ENCODE measurements at places on chromosomes 1 and 21. TPM values are rescaled to one million over a fixed set of nuclear protein-coding genes. Genes with fewer than 3 reads are reported as not detected.

DNA sequence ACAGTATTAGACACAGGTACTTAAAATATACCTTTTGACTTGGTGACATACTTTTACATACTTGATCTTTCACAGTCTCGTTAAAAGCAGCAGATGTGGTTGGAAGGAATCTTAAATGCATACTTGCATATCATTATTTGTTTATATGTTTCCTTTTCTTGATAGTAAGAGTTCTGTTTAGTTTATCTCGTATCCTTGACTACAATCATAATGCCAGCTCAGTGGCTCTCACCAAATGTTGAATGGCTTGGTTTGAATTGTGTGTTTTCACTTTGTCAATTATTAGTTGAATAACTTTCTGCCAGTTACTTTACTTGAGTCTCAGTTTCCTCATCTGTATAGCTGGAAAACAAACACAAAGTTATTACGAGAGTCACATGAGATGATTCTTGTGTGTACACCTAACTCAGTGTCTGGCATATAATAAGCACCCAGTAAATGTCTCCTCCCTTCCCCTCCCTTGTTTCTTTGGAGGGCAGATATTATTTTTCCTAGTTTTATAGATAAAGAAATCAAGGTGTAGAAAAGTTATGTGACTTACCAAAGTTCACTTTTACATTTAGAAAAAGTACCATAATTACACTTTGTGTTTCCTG is 131.6 kb upstream of the IVNS1ABP start:
- no peak for DNase-seq

GRCh38 chr1:64318428-64318827 is 115.0 kb downstream of the UBE2U start:
- DNase-seq = no peak

GRCh38 chr21:42025376-42026081 is 15.4 kb upstream of the ZBTB21 start:
- no peak for DNase-seq

DNA sequence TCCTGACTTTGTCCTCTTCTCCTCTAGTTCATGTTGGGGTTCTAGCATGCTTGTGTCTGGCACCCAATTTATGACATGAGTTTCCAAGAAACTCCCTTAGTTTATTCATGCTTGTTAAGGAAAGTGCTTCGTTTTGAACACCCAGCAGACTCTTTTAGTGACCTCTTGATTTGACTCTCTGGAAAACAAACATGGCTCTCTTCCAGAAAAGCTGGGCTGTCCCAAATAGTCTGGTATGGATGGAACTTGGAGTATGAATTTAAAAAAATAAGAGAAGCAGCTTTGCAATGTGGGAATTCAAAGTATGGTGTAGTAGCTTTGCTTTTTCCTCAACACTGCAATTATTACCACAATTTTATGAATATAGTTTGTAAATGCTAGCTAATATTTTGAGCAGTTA is 143.4 kb upstream of the C8B start:
- DNase-seq = no peak

DNA sequence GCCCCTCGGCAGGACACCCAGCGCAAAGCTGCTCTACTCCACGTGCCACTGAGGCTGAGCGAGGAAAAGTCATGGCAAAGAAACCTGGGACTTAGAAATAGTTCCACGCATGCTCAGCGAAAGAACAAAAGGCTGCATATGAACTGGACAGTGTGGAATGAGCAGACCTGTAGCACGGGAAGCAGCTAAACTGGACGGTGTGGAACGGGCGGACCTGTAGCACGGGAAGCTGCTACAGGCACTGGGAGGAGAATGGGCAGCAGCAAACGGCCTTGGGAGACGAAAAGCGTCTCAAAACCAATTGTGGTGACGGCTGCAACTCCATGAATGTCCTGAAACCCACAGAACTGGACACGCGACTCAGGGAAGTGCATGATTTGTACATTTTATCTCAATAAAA is 15.6 kb downstream of the SSU72 start:
- DNase-seq = no peak

GRCh38 chr1:50977575-50978143 is 7.6 kb downstream of the CDKN2C start:
- peak; percentile 51 for DNase-seq

The FDPS gene
- total RNA-seq = 105 TPM

The NUAK2 gene
- total RNA-seq = 21.5 TPM

The CD1B gene
- not detected for total RNA-seq

All from natural killer cell (primary cell).